ENCODE measurements at places on chromosomes 16 and 17.

GRCh38 chr16:86755571-86756006 is 177.2 kb downstream of the FOXL1 start:
- no peak for DNase-seq

DNA sequence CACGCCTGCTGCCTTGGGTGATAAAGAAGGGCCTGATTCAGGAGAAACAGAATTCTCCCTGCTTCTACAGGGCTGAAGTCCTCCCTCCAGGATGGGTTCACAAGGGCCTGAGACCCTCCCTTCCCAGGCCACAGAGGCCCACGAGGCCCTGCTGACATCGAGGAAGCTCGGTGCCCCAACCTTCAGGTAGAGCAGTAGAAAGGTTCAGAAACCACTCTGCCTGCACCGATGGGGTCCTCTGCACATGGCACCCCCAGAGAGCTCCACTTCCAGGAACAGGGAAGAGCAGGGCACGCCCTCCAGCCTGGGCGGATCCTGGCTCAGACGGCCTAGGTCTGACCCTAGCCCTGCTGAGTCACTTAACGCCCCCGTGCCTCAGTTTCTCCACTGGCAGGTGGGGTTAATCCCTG is 773 bp downstream of the CENPX start:
- DNase-seq: no peak

DNA sequence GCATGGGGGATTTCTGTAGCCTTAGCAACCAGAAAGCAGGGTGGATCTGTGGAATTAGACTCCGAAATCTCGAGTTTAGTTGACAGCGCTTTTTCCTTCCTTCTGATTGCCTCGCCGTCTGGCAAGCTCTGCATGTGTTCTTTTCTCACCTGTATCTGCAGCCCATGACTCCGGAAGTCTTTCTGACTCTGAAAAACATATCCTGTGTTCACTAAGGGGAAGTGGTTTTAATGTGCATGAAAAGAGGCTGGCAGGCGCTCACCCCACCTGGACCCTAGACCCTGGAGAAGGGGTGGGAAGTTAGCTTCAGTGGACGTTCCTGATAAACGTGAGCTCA is 158.5 kb downstream of the RPTOR start:
- DNase-seq: peak; percentile 48

DNA sequence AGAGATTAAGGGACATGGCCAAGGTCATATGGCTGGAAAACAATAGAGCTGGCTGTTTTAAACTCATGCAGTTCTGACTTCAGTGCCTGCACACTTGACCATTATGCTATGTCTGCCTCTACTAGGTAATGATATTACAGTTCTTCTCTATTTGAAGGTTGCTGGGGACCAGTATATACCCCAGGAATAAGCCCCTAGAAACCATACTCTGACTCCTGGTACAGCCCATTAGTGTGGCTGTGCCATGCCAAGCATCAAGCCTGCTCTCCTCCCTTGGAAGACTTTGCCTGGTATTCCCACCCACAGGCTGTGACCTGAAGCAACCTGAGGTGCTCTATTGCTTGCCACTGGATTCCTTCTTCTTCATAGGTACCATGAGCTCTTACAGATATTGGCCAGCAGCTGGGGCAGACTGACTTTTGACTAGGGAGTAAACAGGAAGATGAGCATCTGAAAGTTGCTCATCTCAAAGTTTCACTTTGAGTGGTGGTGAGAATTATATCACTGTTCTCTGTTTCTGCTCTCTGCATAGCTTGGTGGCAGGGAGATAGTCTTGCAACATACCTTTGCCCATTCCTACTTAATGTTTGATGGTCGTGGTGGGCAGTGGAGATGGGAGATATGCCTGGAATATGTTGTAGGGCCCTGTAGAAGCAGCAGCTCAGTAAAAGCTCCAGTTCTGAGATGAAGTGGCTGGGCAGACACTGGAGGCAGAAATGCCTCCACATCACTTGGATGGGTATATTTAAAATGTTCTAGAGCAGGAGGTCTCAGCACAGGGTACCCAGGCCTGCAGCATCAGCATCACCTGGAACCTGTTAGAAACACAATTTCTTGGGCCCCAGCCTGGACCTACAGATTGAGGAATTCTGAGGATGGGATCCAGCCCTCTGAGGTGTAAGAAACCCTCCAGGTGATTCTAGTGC is 274.7 kb downstream of the HS3ST4 start:
- no peak for DNase-seq

DNA sequence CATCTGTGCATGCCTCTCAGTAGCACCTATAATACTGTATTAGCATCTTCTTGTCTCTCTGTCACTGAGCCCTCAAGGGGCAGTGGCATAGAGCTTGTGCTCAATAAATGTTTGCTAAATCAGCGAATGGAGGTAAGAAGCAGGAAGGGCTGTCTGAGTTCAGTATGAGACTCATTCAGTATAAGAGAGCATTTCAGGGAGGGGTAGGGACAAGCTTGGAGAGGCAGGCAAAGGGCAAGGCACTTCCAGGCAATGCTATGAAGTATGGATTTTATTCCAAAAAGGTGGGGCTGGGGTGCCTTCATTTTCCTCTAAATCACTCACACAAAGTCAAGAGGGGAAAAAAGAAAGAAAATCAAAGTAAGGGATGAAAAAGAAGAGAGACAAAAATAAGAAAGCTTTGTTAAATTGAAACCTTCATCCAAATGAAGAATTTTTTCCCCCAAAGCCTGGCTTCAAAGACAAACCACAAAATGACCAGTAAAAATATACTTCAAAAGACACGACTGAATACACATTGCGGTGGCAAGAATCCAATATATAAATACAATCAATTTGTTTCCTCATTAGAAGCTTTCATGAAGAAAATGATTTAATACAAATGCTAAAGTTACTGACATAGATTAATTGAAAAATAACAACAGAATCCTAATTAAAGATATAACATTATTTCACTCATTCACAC is 51.2 kb downstream of the SKAP1 start:
- DNase-seq: no peak

GRCh38 chr16:324451-325334 is 27.8 kb downstream of the AXIN1 start:
- peak; percentile 70 for DNase-seq

- DNase-seq: peak; percentile 5
Observed at GRCh38 chr17:43608313-43608712, 53.4 kb downstream of the MEOX1 start.

- no peak for DNase-seq
Observed at GRCh38 chr17:36512641-36513040, 22.0 kb downstream of the MYO19 start.

DNA sequence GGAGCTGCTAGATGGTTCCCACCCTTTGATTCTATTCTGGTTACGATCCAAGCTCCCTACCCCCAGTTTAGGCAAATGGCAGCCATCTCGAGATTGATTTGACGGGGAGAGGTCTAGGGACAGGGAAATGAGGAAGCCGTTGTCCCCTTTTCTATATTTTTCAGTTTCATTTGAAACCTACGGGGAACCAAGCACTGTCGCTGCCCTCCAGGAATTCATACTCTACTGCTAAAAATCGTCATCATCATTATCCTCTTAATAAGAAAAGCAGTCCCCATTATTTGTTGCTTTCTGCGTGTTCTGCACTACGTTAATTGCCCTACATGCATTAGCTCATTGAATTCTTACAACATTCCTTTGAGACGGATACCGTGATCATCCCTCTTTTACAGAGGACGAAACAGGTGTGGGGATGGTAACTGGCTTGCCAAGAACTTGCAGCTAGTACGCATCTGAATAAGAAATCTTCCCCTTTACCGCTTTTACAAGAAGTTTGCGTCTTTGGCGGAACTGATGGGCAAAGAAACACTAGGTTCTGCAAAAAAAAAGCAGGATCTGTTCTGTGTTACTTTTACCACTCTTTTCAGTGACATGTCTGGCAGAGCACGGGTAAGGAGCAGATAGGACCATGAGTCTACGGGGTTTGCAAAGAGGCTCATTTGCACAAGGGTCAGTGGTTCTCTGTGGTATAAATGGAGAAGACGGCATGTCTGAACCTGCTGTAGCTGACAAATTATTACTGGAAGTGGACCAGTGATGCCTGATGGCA is 1.1 kb downstream of the CCP110 start:
- no peak for DNase-seq

DNA sequence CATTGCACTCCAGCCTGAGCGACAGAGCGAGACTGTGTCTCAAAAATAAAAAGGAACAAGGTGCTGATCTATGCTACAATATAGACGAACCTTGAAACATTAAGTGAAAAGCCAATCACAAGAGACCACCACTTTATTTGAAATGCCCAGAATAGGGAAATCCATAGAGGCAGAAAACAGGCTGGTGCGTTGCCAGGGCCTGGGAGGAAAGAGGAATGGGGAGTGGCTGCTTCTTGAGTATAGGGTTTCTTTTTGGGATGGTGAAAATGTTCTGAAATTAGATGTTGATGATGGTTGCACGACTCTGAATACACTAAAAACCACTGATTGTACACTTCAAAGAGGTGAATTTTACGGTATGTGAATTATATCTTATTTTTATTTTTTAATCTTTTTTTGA is 20.3 kb upstream of the GLIS2 start:
- DNase-seq: no peak

DNA sequence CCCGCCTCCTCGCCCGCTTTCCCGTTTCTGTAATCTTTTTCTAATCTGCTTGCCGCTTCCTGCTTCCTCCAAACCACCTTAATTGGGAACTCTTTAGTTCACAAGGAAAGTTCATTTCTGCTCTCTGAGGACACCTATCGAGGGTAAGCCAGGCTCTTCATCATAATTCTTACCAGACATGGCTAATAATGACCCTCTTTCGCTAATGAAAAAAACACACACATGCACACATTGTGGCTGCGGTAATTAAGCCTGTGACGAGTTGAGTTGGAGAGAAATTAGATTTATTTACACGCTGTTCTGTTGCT is 100.6 kb downstream of the ZNF423 start:
- DNase-seq: no peak

- DNase-seq: no peak
Observed at GRCh38 chr16:85600530-85601271, 12.4 kb upstream of the GSE1 start.

DNA sequence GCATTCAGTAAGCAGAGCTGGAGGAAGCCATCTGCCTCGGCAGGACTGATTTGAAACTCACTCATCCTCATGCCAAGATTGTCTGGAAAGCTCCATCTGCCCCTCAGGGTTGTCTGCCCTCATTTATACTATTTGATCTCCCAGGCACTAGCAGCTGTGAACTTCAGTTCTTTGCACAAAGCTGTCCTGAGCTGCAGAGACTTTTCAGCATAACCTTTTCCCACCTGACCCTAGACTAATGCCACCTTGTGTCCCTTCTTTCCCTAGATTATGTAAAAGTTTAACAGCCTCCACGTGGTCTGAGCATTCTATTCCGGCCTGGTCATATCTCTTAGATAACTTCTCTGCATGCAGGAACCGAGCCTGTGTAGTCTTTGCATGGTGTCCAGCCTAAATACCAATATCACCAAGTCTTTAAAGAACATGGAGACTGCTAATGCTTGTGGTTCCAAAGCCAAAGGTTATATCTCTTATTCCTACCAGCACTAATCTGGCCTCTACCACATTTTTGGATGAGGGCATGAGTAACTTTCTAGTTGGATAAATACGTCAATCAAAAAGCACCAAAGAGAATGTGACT is 29.1 kb downstream of the STAT5A start:
- no peak for DNase-seq

DNA sequence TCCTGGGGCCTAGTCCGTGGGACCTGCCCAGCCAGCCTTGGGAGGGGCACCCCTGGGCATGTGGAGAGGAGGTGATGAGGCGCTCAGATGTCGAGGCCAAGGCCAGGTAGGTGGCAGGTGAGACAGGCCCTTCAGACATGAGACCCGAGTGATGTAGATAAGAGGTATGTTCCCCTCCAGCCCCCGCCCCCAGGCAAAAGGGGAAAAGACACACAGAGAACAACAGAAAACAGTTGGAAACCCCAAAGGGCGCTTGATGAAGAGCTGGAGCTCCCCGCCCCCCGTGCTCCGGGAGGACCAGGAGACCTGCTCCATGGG is 95.4 kb upstream of the CBX4 start:
- DNase-seq: no peak

- DNase-seq: no peak
Observed at GRCh38 chr17:32971171-32971570, 20.5 kb upstream of the SPACA3 start.

- DNase-seq: no peak
Observed at GRCh38 chr17:885971-886571, 93.5 kb downstream of the NXN start.

- no peak for DNase-seq
Observed at GRCh38 chr16:53768593-53768992, 64.6 kb downstream of the FTO start.

GRCh38 chr17:45300060-45300751 is 16.6 kb downstream of the MAP3K14 start:
- no peak for DNase-seq

DNA sequence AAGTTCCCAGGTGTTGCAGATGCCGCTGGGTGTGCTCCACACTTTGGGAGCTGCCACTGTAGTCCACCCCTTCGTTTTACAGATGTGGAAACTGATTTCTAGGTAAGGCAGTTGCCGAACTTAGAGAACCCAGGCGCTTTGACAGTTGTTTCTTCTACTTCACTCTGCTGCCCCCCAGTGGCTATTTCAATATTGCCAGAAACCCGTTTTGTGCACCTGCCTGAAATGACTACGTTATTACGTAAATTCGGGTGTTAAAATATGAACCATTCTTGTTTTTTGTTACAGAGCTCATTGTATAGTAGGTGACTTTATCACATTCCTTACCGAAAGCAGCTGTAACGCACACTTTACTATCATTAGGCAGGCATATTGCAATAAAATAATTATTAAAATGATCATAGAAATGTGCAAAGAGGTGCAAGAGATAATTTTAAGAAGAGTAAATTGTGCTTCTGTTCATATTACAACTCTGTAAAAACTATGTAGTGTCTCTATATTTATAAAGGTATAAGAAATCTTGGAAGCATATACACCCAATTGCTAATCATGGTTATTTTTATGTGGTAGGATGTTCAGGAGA is 44.9 kb downstream of the OTOA start:
- DNase-seq: peak; percentile 92

GRCh38 chr17:3964203-3965117 is at the start of gene ATP2A3:
TSS of gene ATP2A3 (minus strand) at chr17:3964437. CDS start at chr17:3964291, 146 bp downstream.
- DNase-seq: peak; percentile 60

- DNase-seq: no peak
Observed at GRCh38 chr16:49832177-49832576, 23.7 kb downstream of the ZNF423 start.

- DNase-seq: no peak
Observed at GRCh38 chr16:57548408-57548807, 6.0 kb downstream of the ADGRG5 start.

Data from CD4-positive, alpha-beta T cell treated with Interleukin-2 at 100 ng/mL for 4 hours (primary cell).